Stimulated activated CD8-positive, alpha-beta memory T cell treated with anti-CD3 and anti-CD28 coated beads, Interleukin-7, amount 100 ng/mL, for 1 hour (primary cell): ENCODE measurements at places on chromosomes 6 and 20.

DNA sequence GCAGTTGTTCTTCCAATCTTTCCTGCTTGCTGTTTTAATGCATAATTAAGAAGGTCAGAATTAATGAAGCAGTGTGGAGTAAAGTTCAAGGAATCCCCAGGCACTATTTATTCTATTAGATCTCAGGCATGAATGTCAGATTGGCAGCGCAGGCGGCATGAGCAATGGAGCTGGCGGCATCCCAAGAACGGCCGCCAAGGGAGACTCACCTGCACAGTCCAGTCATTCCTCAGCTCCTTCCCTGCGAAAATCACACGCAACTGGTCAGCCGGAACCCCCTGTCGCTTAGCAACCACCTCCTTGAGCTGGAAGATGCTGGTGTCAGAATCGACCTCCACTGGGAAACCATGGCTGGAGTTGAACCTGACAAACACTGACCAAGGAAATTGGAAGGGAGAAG, 284.5 kb downstream of the PRKN start:
- DNase-seq = no peak

GRCh38 chr6:13495112-13495776, 7.8 kb upstream of the GFOD1 start:
- no peak for DNase-seq

DNA sequence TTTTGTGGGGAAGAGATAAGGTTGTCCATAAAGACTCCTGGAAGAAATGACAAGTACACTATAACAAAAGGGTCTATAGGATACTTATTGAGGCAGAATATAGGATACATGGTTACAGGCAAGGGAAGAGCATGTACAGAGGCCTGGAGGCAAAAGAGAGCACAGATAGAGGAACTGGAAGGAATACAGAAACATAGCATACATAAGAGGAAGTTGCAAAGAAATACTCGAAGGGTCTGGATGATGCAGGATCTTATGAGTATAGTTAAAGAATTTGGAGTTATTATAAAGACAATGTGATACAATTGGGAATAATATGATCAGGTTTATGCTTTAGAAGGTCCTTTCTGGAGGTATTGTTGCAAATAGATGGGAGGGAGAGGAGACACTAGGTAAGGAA, 592.7 kb upstream of the POU3F2 start:
- DNase-seq = no peak

DNA sequence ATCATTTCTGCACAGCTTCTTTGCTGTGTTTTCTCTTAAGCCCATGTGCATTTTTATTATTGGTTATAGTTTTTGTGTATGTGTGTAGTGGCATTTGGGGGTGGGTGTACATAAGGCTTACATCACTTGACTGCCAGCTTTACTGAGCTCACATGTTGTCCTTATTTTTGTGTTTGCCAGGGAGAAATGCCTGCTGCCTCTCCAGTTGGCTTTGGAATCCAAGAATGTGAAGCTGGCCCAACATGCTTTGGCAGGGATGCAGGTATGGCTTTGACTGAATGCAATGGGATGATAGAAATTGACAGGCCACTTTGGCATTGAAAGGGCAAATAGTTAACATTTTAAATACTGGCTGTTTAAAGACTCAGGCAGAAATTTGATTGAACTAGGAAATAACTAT, 11.4 kb downstream of the PBOV1 start:
- no peak for DNase-seq

GRCh38 chr20:8161264-8162071, 29.4 kb downstream of the PLCB1 start:
- DNase-seq = no peak

- no peak for DNase-seq
These were observed 277.9 kb upstream of the TCF21 start for GRCh38 chr6:133610971-133611370.

- no peak for DNase-seq
These were observed 41.0 kb upstream of the RPS6KA2 start for GRCh38 chr6:166667796-166668610.

GRCh38 chr20:41715526-41715925, 97.3 kb upstream of the CHD6 start:
- no peak for DNase-seq

DNA sequence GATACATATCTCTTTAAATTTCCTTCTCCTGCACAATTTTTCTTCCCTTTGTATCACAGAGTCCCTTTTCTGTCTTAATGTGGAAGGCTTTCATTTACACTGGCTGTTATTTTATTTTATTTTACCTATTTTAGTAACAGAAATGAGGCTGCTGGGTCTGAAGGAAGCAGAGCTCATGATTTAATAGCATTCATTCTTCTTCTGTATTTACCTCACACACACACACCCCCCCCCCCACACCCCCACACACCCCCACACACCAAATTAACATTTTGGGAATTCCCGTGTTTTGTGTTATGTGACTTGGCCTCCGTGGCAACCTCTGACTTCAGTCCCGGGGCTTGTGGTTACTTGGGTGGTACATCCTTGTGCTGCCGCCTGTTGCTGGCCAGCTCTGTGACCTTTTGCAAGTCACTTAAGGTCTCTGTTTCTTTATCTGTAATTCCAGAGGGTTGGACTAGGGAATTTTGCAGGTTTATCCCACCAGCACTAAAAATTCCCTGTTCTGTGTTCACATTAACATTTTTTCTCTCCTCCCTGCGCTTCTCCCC, 108.8 kb downstream of the TIAM2 start:
- no peak for DNase-seq

DNA sequence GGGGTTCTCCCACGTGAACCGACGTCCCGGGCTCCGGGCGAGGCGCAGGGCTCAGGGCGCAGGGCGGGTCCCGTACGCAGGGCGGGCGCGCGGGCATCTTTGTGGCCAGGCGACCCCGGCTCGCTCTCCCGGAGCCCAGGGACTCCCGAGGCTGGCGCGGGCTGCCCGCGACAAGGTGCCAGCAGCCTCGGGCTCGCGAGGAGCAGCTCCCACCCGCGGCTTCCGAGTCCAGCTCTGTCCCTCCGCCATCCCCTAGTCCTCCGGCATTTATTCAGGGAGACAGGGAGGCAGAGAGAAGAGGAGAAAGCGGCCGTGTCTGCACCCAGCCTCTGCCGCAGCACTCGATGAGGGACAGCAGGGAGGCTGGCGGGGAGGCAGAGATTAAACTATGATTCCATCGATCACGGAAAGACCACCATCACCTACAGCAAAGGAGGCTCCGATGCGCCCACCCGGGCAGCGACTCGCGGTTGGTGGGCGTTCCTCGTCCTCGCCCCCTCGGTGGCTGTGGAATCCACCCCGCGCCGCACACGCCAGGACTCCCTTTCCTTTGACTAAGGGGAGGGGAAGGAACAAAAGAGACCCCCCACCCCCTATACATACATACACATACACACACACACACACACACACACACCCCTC, 1.1 kb downstream of the RGS17 start:
- no peak for DNase-seq

DNA sequence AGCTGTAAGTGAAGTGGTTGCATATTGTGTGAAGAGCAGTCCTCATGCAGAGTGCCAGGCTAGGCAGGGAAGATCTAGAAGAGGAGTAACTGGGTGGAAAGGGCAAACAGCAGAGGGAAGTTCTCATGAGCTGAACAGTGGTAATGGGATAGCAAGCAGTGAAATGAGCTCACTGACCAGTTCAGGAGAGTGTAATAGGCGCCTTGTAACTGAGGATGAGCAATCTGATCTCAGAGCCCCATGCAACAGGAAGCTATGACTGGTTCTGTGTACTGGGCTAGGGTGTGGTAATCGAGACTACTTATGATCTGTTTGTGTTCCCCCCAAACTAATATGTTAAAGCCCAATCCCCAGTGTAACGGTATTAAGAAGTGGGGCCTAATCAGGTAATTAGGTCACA, 98.6 kb downstream of the RFX6 start:
- no peak for DNase-seq

- DNase-seq = no peak
These were observed 137.0 kb upstream of the SULF2 start for GRCh38 chr20:47922269-47922668.

- no peak for DNase-seq
These were observed 238.7 kb downstream of the TRDN start for GRCh38 chr6:123398072-123398471.

DNA sequence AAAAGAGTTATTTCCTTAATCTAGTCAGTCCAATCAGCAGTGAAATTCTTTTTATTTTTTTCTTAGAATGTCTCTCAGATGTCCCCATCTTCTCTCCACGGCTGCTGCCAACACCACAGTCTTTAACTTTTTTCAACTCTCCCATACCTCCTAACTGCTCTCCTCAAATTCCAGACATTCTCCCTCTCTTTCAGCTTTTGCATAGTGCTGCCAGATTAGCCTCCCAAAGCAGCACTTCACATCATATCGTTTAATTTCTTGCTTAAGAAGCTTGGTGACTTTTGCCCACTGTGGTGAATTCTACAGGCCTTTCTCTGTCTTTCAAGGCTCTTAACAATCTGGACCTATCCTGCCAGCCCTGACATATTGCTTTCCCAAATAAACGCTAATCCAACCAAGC, 233.4 kb downstream of the UST start:
- no peak for DNase-seq

- DNase-seq = no peak
These were observed 11.0 kb downstream of the GFRA4 start for GRCh38 chr20:3652221-3652620.

- DNase-seq = no peak
These were observed 88.7 kb downstream of the PLCB1 start for GRCh38 chr20:8220716-8221115.

DNA sequence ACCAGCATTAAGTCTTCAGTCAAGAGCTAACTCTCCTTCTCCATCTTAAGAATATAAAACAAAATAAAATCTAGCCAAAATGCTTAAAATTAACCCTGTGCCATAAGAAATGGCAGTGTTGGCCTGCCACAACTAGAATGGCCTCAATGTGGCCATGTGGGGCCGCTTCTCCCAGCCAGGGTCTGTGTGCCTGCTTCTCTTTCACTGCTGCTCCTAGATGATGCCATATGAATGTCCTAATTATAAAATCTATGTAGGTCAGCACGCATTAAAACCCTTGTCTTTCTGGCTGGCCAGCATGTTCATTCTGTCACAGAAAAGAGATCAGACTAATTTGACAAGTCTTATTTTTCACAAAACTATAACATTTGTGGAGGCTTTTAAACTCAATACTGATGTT, 102.6 kb downstream of the C6orf118 start:
- DNase-seq = no peak

DNA sequence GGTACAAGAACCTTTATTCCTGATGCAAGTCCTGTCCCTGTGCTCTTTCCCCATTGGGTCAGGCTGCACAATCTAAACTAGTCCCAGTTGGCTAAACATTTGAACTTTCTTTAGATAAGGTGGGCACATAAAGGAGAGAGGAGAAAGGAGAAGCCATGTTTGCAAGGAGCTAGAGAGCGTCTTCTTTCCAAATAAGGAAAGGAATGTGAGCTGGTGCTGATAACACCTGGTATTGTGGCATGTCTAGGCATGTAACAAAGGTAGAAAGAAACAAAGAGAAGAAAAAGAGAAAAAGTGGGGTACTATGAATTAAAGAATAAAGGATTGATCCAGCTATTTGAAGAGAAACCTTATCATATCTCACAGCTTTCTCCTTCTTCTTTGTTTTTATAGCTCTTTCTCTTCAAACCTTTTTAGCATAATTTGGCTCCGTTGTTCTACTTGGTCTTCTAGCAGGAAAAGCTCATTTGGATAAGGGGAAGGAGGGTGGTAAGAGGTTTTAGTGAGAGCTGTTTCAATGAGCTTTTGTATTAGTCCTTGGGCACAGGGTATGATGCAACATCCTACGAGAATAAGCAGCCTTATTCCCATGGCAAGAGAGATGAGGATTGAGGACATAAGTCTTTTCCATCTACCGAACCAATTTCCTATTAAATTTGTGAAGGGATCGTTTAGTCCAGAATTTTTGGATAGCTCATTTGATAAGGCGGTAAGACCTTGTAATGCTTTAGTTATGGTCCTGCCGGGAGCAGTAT, 415.5 kb upstream of the MAN1A1 start:
- DNase-seq = no peak

- DNase-seq = no peak
These were observed 314.7 kb downstream of the PAX1 start for GRCh38 chr20:22020201-22020600.

DNA sequence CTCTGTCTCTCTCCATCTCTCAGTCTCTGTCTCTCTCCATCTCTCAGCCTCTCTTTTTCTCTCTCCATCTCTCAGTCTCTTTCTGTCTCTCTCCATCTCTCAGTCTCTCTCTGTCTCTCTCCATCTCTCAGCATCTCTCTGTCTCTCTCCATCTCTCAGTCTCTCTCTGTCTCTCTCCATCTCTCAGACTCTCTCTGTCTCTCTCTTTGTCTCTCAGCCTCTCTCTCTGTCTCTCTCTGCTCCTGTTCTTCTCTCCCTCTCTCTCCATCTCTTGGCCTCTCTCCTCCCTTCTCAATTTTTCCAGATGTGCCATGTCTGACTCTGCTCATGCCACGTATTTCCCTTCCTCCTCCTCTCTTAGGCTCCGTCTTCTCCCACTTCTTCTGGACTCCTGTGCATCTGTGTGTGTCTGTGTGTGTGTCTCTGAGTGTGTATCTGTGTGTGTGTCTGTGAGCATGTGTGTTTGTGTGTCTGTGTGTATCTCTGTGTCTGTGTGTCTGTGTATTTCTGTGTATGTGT, 72.7 kb downstream of the SRC start:
- no peak for DNase-seq

DNA sequence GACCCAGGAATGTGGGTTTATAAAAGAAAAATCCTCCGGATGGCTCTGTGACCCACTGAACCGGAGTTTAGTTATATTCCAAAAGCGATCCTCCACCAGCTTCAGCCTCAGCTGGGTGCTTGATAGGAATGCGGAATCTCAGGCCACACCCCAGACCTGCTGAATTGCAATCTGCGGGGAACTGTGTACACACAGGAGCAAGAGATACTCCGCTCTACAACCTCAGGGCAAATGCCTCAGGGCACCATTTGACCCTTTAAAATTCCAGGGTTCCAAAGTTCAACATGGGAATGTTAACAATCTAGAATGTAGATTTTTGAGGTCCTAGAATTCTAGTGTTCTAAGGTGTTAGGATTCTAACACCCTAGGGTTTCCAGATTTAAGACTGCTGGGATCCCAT, 10.8 kb downstream of the BPIFA2 start:
- DNase-seq = no peak

GRCh38 chr20:31711179-31712111, 11.2 kb downstream of the BCL2L1 start:
- no peak for DNase-seq

DNA sequence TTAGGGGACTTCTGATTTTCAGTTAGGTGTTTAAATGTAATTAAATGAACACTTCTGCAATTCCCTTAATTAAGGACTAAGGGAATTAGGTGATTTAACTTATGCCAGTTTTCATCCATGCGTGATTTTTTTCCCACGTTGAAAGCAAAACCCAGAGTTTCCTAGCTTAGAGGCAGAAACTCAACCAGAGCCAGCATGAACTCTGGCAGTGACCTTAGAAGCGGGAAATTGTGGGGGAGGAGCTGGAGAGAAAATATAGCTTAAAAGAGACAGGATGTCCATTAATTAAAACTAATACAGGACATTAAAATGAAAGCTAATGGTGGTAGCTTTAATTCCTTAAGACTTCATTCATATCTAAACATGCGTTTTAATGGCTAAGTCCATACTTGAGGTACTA, 41.6 kb downstream of the IYD start:
- no peak for DNase-seq
